Stimulated activated CD8-positive, alpha-beta memory T cell treated with anti-CD3 and anti-CD28 coated beads, Interleukin-7, amount 100 ng/mL, for 4 hours (primary cell): ENCODE measurements at places on chromosomes 7 and 10.

GRCh38 chr7:27134392-27134791 is 3.8 kb upstream of the HOXA4 start:
- no peak for DNase-seq

DNA sequence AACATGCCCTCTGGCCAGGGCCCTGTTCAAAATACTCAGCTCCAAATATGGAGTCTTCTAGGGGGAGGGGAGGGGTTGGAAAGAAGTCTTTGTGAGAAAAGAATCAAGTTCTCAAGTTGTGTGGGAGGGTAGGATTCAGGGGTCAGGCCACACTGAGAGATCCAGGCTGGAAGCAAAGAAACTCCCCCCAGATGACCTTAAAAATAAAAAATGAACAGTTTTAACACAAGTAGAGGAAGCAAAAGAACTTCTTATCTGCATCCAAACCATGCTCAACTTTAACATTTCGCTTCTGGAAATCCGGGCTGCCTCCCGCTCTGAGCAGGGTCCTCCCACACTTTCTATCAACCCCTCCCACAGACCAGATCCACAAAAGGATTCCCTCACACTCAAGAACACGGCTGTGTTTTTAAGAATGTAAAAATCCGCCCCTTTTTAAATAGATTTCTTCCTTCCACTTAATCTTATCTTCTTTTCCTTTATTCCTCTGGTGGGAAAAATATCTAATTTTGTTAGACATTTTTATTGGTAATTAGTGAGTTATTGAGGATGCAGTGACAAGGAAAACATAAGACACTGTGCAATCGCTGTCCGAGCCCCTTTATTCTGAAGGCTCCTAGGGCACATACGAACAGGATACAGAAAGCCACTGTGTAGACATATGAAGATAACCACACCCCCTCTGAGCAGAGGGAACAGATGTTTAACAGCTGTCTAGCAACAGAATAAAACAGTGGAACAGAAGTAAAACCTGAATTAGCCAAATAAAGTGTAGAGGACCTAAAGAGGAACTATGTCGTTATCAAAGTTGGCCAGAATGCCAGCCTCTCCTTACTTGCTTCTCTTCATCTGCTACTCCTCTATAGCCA is 43.8 kb downstream of the CYTH3 start:
- DNase-seq = no peak

GRCh38 chr10:28058746-28059145 is 59.9 kb upstream of the ODAD2 start:
- DNase-seq = no peak

DNA sequence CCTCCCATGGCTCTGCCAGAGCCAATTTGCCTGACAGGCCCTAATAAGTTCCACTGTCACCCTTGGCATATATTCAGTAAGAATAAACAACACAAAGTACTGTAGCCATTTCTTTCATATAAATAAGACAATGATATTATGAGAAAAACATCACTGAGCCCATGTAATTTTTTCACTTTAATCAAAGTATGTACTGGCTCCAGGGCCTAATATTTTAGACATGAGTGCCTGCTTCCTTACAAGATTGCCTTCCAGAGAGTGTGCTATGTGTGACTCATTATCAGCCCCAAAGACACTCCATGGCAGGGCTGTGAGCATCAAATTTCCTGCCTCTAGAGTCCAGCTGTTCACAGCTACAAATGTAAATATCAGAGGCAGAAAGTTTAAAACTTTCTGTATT is 297.6 kb downstream of the LHFPL3 start:
- DNase-seq = no peak

GRCh38 chr10:126135177-126135576 is 238.8 kb downstream of the FANK1 start:
- DNase-seq = no peak

DNA sequence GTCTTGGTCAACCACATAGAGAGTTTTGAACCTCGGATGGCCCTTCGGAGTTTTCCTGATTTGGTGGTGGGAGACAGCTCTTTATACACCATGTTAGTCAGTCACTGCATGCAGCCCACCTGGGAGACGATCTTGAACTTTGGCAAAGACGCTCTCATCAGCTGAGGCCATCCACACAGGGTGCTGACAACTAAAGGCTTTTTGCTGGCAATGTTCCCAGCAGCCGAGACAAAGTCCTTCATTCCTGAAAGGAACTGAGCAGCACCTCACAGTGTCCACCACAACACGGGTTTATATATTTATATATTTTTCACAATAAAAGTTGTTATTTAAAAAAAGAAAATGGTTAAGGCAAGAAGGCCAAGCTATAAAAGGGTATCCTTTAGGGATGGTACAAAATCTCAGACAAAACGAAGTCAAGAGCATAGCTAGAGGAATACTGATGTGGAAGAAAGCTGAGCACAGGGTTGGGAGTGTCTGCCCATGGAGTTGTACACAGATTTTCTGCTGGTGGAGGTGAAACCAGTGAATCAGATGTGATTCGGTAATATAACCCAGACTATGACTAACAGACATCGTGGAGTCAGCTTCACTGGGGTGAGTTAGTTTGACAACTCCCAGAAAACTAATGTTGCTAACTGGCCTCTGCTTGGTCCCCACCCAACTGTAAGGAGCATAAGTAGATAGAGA is 27.4 kb upstream of the CAPZA2 start:
- no peak for DNase-seq

DNA sequence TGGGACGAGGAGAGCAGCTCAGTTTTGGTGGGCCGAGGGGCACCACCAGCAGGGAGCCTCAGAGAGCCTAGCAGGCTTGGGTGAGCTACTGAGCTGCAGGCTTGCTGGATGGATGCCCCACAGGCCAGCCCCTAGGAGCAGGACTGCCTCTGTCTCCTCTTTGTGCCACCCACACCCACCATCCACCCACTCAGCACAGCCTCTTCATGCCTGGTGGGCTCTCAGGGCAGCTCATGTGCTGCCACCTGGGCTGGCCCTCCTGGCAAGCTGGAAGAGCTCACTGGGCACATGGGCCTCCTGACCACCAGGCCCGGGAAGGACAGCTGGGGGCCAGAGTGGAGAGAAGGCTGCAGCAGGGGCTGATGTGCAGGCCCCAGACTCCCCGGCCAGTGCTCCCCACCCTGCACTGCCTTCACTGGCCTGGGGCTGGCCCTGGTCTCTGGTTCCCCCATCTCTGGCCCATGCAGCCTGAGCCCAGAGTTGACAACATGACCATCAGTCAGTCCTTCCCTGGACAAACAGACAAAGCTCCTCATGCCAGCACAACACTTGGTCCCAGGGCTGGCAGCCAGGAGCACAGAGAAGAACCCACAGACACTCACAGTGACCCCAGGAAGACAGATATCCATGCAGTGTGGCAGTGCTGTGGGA is 8.2 kb downstream of the RASGEF1A start:
- no peak for DNase-seq

DNA sequence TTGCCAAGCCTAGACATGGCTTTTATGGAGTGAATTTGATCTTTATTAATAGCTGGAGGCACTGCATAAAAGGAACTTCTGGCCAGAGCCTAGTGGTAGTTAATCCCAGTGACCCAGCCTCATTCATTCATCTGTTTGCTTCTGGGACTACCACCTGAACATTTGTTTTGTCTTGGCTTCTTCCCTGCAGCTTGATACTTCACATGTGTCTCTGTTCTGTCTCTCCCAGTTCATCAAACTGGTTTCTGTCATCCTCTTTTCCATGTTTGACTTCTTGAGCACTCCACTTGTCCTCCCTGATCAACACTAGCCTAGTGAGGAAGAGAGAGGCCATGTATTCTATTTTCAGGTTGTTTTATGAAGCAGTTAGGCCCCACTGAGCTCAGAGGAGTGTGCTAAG is 163.6 kb downstream of the NRG3 start:
- DNase-seq = no peak

DNA sequence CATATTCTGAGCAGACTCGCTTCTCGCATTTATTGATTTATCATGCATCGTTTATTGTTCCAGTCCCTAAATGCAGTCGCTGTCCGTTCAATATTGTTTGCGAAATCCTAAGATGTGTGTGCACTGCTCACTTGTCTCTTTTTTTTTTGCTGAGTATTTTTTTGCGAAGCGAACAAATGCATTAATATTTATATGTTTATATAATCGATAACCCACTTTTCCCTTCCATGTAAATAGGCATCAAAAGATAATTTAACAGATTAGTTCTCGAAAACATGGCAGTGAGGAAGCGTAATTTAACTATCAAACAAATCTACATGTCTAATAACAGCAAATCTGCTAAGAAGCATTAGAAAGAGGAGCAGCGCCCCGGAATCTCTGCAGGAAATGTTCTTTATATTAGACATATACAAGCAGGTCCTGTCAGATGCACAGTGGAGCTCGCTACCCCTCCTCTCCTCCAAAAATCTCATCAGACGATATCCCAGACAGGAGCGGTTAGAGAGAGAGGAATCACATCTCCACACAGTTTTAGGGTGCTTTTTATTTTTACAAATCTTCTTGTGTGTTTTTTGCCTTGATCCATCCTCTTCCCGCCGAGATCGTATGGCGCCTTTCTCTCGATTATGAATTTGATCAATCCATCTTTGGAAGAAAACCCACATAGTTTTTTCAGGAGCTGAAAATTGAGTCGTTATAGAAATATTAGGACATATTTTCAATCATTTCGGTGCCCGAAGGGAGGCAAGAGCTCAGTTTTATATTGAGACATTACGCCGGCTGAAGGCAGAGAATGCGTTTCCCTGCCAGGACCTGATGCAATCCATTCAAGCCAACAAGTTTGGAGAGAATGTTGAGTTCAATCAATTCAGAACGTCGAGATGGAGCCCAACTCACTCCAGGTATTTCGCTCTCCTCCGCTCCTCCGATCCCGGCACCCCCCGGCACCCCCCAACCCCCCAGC is at the start of gene ARID5B:
TSS of gene ARID5B (plus strand) at position 871 of the 964 bp plus-strand sequence. CDS start at position 882, 11 bp downstream.
- no peak for DNase-seq

DNA sequence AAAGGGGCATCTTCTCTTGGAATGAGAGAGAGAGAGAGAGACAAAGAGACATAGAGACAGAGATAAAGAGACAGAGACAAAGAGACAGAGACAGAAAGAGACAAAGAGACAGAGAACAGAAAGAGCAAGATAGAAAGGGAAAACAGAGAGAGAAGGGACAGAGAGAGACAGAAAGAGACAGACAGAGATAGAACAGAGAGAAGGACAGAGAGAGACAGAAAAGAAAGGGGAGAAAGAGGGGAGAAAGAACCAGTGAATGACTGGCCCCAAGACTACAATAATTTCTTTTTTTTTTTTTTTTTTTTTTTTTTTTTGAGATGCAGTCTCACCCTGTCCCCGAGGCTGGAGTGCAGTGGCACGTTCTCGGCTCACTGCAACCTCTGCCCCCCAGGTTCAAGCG is 7.6 kb downstream of the TMEM130 start:
- no peak for DNase-seq

GRCh38 chr10:70889291-70889690 is 926 bp upstream of the PCBD1 start:
- DNase-seq = no peak

DNA sequence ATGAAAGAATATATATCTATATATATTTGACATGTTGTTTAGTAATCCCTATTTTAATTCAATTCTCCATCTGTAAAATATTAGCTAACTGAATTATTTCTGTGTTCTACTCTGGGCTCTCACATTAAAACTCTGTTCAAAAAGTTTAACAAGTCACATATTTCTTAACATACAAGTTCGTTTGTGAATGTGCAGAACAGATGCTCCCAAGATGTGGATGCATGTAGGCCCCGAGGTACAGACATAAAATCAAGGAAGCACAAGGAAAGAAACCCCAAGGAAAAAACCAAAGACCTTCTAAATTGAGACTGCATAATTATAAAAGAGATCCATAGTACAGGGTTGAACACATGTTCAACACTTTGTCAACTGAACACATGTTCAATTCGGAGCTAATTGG is 175.1 kb downstream of the LRRTM3 start:
- no peak for DNase-seq

DNA sequence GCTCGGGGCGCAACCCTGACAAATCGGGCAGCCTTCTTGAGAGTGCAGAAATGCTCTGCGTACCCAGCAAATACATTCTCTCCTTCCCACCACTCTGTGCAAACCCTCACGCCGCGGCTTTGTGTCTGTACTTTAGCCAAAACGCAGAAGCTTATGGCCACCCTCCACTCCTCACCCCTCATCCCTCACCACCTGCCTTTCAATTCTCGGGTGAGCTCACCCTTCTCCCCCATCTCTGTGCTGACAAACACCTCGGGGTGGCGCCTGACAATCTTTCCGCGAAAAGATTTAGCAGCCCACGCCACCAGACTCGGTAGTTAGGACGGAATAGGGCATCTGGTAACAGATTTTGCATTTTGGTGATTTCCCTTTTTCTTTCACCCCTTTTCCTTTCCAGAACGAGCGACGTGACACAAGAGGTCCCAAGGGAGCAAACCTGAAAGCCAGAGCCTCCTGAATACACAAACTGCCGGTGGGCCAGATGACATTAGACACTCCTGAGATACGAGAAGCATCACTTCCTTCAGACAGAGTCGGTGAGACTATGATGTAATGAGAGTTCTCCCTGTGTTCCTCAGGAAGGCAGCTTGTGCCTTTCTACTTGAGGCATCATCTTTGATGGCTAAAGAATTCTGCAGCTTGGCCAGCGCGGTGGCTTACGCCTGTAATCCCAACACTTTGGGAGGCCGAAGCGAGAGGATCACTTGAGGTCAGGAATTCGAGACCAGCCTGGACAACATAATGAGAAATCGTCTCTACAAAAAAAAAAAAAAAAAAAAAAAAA is 671 bp upstream of the ATAD1 start:
- peak; percentile 62 for DNase-seq

- no peak for DNase-seq
These were observed 120.7 kb upstream of the EEPD1 start for GRCh38 chr7:36032361-36032818.

- DNase-seq = no peak
These were observed 331.4 kb upstream of the MGMT start for GRCh38 chr10:129135624-129136023.

DNA sequence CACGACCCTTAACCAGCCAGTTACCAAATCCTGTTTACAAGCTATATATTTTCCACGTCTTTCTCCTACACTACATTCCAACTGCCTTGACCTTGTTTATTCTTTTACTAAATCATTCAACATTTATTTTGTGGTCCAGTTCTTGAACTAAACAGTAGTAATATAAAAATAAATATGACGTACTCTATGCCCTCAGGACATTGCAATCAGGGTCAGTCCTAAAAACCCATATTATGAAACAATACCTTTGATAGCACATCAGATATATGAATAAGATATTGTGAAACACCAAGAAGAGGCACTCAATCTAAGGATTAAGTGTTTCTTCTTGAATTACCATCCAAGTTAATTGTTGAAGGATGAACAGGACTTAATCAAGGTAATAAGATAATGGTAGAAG is 52.5 kb upstream of the WNT16 start:
- DNase-seq = no peak

DNA sequence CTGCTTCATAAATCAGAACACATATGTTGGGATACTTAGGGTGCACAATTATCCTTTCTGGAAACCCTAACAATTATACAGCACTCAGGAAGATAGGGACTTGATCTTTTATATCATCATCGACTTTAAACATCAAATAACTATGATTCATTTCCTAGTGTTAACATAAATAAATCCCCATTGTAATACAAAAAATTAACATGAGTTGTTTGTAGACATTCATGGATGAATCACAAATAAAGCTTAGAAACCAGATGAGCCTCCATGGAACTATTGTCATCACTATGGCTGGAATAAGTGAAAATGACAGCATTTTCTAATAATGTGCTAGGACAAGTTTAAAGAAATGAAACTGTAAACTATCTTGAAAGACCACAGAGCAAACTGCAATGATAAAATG is 821.7 kb downstream of the GATA3 start:
- DNase-seq = no peak

GRCh38 chr7:31707089-31707488 is 20.1 kb downstream of the PPP1R17 start:
- no peak for DNase-seq

- DNase-seq = no peak
These were observed 10.4 kb downstream of the NXPH1 start for GRCh38 chr7:8443576-8444467.
